ENCODE measurements at places on chromosomes 1 and 21.

DNA sequence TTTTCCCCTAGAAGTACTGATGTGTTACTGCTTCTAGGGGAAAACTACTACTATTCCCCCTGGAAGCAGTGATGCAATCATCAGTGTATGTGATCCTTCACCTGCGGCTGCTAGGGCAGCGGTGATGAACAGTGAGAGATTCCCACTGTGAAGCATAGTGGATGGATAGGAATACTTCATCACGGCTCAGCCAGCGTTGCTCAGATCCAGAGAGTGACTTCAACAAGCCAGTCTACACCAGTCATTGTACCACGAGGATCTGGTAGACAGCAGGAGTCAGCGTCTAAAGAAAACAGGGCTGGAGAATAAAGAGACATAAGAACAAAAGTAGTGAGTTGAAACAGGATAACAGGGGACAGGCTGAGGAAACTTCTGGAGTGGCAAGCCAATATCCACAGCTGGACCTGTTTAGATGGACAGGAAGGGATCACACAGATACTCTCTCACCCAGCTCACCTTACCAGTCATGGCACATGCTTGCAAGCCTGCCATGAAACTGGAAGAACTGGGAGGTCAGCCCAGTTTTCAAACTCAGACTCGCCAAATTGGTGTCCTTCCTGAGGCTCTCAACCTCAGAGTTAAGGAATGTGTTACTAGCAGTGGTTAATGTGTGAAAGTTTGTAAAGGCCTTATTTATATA, 42.4 kb upstream of the LRRC52 start:
- no peak for DNase-seq

DNA sequence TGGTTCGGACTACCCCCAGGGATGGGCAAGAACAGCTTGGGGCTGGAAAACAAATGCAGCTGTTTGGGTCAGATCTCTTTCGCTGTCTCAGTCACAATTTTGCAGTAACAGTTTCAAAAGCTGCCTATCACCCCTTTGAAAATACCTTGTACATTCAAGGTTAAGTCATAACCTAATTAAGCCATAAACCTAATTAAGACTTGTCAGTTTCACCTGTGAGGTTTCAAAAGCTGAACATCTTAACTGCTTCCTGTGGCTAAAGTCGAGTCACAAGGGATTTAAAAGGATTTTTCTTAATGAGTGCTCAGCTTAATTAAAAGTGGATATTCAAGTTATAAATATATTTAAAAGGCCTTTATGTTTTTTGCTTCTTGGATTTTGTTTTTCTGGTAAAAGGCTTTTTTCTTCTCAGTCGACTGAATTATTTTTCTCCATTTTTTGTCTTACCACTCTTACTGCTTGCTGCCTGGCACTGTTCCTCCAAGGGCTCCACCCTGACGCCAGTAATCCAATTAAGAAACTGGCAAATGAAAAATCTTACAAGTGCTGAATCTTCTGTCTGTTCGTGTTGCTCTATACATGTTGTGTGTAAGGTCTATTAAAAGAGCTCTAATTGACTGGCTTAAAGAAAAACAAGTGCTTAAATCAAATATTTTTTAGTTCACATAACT, 31.3 kb downstream of the CBR1 start:
- no peak for DNase-seq

GRCh38 chr1:15884477-15884876, 37.0 kb downstream of the SPEN start:
- DNase-seq, result no peak

DNA sequence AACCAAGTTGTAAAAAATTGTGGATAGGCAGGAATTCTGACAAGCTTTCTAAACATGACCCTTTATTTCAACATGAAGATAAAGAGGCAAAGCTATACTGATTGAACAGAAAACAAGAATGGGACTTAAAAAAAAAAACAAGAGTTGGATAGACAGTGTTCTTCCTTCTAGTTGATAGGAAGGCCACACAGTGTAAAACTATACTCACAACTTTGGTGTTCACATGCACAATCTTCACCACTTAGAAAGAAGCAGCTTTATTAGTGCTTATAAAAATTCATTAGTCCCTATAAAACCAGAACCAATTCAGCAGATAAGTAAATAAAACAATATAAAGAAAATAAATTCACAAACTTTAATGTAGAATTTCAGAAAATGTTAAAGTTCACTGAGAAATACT, 101.8 kb downstream of the AKT3 start:
- DNase-seq, result no peak

DNA sequence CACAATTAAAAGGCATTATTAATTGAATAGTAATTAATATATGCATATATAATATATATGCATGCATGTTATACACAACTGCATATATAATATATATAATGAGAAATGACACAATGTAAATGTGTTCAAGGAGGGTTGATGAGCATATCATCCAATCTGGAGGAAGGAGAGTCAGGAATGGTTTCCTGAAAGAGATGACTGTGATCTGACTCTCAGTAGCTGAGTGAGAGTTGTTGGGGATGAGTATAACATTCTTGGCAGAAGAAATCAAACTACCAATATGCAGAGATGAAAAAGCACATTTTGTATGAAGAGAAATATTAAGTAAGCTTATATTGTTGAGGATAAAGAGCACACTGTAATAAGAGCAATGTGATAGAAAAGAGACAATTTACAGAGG, 37.3 kb downstream of the F13B start:
- DNase-seq, result no peak

GRCh38 chr1:97849345-97850340, 71.2 kb downstream of the DPYD start:
- DNase-seq, result no peak

DNA sequence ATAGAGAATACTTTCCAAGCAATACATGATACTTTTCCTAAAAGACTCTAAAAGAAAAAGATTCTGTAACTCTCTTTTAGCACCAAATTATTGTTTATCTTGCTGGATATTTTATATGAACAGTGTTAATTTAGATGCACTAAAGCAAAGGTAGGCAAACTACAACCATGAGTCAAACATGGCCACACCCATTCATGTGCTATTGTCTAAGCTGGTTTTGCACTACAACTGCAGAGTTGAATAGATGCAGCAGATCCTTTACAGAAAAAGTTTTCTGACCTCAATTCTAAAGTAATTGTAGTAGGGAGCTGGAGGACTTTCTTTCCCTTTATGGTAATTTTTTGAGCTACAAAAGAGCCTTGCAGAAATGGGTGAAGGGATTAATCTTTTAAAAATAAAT, 19.4 kb downstream of the BLZF1 start:
- DNase-seq, result no peak

- no peak for DNase-seq
Measured at GRCh38 chr1:66747501-66747900, 4.8 kb upstream of the DYNLT5 start.

DNA sequence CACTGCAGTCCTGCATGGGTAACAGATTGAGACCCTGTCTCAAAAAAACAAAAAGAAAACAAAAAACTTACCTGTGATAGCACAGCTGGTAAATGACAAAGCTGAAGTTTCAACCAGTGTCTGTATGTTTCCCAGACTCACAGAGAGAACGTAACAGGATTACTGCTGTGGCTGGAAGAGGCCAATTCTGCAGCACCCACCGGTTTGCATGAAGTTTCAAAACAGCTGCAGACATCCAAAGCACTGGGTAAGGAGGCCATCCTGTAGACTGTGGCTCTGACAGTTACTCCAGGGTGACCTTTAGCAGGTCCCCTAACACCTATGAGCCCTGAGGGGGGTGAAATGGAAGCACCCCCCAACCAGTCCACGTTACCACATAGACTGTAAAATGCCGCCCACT, 7.5 kb downstream of the ID3 start:
- no peak for DNase-seq

DNA sequence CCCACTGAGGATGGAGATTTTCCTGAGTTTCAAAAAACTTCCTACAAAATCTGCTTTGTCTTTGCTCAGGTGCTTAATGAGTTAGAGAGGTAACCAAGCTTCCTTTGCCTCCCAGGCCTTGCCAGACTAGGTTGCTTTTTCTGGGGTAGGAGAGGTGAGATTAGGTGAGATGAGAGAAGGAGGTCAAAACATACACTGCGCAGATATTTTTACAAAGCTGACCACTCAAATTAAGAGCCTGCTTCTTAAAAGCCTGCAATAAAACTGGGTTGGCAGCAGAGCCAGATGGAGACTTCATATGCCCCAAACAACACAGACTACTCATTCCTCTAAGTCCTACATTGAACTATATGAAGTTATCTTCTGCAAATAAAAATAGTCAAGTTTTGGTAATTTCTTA, 352.5 kb downstream of the NUF2 start:
- DNase-seq, result no peak

DNA sequence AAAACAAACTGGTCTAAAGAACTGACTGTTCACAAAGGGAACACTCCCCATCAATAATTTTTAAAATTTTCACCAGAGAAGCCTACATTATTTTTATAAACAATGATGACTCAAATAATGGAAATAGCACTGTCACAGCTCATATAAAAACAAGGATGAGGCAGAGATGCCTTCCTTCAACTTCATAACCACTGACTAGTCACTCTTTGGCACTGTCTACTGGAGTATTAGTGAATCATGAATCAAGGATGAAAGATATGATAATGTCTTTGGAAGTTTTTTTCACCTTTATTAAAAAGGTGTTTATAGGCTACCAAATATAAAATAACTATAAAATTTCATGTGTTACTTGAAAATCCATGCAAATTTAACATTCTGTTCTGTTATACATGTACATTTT, 316.9 kb downstream of the VAV3 start:
- no peak for DNase-seq

DNA sequence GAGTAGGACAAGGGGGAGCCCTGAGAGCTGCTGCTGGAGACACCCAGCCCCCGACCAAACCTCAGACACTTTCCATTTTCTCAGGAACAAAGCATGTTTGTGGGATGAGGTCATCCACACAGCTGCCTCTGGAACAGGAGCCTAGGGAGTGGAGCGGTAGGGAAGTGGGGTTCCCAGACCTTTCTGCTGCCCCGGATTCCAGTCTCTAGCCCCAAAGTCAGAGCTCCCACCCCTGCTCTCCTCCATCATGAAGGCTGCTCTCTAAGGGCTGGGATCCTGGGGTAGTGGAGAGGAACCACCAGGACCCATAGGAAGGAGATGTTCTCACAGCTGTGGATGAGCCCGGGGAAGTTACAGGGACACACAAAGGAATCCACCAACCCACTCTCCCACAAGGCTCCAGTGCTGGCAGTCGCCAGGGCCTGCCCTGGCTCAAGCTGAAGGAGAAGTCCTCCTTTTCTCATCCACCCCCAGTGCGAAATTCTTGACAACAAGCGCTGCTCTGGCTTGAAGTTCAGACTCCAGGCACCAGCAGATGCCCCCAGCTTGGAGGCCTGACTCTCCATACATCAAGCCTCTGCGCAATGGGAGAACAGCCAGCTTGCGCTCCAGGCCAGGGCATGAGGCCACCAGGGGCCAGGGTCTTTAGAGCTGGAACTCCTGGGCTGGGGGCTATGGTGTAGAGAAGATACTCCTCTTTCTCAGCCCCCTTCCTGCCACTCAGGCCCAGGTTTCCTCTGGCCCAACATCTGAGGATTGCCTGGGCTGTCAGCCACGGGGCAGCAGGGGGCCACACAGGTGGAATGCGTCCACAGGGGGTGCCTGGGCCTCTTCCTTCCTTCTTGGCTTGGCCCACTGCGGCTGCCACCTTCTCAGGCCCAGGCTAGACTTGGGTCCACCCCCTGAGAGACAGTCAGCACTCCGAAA, 4.5 kb downstream of the FHL3 start:
- DNase-seq, result no peak

DNA sequence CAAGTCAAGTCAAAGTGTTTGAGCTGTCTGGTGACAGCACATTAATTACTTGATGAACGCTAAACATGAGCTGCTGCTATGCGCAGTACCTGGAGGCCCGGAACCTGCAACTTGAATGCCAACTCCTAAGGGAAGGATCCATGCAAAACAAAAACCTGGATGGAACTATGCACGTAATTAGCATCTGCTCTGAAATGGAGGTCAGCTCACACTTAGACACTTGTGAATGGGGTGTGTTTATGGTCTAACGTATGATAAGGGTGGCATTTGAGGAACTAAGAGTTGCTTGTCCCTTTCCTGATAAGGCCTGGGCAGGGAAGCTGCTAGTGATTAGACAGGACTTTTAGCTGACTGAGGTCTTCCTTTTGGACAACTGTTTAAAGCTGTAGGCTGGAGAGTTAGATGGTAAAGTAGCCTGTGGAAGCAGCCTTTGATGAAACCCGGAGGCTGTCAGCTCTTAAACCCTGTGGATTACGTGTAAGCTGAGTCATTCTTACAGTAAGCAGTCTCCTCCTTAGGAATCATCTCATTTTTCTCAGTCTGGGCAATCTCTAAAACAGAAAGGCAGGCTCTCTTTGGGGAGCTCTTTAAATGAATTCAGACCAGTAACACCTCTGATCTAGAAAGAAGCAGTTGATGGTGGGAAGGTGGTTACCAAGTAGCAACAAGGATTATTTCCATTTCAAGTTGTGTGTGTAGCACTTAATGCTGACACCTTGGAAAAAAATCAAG, 6.8 kb downstream of the TENT5C start:
- DNase-seq, result no peak

- DNase-seq, result no peak
Measured at GRCh38 chr1:172399756-172400721, 20.4 kb upstream of the C1orf105 start.

- no peak for DNase-seq
Measured at GRCh38 chr1:201356236-201356635, 21.2 kb downstream of the TNNT2 start.

DNA sequence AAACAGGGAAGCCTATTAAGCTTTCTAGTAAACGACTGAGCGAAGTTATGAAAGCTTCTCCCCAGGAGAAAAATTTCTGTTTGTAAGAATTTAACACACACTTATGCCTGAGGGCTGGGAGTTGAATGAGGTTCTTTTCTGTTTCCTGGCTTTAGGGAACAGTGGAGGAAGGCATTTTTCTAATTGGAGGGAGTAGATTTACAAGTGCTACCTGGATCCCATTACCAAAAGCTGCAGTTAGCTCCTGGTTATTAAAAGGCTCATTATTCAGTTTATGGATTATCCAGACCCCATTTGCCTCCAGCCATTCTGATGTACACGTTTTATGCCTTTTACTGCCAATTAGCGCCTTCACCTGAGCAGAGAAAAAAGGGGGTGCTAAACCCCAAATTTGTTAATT, 7.5 kb downstream of the ST6GALNAC3 start:
- no peak for DNase-seq

DNA sequence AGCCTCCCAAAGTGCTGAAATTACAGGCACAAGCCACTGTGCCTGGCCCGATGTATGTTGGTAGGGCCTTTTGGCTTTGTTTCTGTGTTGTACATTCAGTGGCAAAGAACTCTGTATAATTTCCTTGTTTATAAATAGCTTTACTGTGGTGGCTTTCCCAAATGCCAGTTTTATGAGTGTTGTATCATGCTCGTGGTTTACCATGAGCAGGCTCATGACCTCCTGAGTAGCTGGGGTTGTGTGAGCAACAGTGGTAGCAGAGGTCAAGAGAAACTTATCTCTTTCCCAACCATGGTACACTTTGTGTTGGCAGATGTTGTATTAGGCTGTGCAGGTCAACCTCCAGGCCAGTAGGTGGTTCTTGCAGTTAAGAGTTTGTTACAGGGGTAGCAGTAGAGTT, 420.4 kb upstream of the BEND5 start:
- no peak for DNase-seq

GRCh38 chr21:21001591-21002100, 3.4 kb downstream of the NCAM2 start:
- DNase-seq, result no peak

GRCh38 chr1:214002472-214002871, 14.7 kb downstream of the PROX1 start:
- no peak for DNase-seq

- DNase-seq, result no peak
Measured at GRCh38 chr1:172918478-172918877, 132.3 kb downstream of the TNFSF18 start.

GRCh38 chr1:2526824-2527555, 594 bp upstream of the PANK4 start:
- DNase-seq, result no peak
